ENCODE measurements at places on chromosomes 12 and 14.

GRCh38 chr12:78865516-78865915, 942 bp downstream of the SYT1 start:
- DNase-seq, result no peak

- DNase-seq, result no peak
These were observed 58.8 kb upstream of the LTA4H start for GRCh38 chr12:96094201-96094600.

DNA sequence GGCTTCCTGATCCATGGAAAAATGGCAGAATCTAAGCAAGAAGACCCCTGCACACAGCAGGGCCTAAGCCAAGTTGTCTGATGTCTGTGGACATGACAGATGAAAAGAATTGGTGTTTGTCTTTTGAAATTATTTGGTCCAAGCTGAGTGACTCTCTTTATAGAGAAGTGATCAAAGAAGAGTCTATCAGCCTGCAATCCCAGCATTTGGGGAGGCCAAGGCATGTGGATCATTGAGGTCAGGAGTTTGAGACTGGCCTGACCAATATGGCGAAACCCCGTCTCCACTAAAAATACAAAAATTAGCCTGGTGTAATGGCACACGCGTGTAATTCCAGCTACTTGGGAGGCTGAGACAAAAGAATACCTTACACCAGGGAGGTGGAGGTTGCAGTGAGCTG, 64.8 kb upstream of the TUNAR start:
- DNase-seq, result no peak

DNA sequence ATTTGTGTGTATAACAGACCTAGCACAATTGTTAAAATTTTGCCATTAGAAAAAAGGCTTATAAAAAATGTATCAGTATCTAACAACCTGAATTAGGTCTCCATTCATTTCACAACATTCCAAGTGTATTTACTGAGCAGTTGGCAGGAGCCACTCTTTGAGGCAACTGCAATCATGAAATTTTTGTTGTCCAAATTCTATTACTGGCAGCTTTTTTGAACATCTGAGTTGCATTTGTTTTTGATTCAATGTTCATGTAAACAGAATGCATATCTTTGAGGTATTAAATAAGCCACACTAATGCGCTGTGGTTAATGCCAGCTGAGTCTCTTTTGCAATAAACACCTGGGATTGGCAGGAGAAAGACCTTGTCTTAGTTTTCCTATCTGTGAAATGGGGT, 8.7 kb downstream of the KITLG start:
- DNase-seq, result no peak

DNA sequence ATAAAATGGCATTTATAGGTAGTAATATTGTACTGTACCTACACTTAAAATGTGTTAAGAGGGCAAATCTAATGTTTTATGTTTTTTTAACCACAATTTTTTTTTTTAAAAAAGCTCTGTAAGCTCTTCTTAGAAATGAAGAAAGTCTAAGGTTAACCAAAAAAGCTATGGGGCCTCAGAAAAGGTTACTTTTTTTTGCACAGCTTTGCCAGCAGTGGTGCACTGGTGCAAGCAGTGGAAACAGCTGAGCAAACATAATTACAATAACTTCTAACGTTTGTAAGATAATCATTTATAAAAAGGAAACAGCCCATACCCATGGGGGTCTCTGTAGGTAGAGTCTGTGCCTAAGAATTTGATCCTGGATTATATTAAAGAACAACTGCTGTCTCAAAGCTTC, 85.1 kb upstream of the NID2 start:
- peak; percentile 19 for DNase-seq

GRCh38 chr12:53073881-53074280, 5.3 kb downstream of the SPRYD3 start:
- DNase-seq, result no peak

DNA sequence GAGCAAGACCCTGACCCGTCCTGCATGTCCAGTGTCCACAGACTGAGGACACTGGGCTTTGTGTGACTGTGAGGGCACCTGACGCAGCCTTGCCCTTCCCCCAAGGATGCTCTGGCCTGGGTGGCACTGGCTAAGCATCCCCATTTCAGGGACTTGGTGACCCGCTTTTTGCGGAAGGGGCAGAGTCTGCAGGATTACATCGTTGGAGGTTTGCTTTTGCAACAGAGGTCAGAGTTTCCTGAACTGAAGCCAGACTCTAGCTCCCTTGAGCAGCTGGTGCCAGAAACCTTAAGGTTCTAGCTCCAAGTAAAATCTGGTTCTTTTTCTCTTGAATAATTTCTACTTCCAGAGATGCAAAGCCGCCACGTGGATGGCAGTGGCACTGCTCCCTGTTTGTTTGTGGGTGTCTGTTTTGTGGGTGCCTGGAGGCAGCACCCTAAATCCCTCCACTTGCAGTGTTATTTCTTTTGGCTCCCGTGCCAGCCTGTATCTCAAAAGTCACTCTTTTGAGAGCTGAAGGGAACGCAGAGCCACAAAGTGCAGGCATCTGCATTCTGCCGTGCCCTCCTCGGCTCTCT, 184.7 kb downstream of the TSPAN9 start:
- no peak for DNase-seq

DNA sequence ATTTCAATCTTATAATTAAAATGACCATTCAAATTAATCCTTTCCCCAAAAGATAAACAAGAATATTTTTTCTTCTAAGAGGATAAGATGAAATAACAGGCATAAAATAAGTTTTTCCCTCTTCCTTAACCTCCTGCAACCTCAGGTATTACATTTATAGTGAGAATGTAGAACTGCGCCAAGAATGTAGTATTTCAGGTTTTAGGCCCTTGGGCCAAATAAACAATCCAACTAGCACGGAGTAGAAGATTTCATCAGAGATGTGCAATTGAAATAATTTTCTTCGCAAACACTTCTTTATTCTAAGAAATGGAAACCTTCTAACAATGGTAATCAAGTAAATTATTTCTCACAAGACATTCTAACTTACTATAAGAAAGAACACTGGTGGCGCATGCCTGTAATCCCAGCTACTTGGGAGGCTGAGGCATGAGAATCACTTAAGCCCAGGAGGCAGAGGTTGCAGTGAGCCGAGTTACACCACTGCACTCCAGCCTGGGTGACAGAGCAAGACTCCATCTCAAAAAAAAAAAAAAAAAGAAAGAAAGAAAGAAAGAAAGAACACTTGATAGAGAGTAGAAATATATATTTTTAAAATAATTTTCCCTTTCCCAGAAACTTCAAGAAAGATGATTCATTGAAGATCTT, 100.8 kb downstream of the TAOK3 start:
- DNase-seq, result no peak

- DNase-seq, result no peak
These were observed 24.8 kb downstream of the EPYC start for GRCh38 chr12:90979951-90980350.

GRCh38 chr12:105547786-105548185, 217.3 kb downstream of the C12orf75 start:
- DNase-seq, result no peak

- DNase-seq, result peak; percentile 52
These were observed 1.9 kb upstream of the CLEC2D start for GRCh38 chr12:9667403-9668160.

DNA sequence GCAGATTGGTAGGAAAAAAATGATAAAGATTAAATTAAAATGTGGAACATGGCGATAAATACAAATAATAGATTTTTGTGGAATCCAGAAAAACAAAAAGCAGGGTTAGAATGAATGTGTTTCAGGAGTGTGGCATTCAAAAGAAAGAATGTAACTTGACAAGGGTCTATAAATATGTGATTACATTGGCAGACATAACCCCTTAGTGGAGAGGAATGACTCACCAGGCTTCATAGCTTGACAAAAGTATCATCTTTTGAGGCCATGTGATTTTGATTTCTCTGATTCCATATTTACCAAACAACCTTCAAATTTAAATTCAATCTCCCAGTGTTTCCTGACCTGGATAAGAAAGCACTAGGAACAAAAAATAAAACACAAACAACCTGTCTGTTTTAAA, 24.4 kb upstream of the MGST1 start:
- DNase-seq, result no peak

DNA sequence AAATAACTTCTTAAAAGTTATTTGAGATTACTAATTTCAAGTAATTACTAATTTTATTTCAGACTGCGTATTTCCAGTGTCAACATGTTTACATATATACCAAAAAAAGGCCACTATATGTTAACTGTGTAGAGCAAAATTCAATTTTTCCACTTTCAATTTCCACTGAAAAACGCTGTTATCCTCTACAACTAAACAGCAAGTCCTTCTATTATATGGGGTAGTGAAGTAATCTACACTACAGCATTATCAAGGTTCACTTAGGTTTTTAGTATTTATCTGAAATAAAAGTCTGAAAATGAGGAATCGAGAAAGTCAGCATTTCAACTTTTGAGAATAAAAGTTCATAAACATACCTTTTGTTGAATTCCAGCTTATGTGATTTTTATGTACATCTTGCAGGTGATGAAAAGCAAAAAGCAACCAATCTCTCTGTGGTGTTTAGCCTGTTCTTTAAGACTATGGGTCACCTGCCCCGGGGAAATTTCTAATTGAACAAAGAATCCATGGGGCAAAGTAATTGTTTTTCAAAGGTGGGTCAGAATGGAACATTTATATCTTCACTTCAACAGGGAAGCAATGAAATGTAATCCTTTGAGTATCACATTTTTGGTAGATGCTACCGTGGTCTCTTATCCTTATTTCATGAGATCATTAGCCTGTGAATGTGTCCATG, 3.3 kb downstream of the BTG1 start:
- DNase-seq, result peak; percentile 32

- no peak for DNase-seq
These were observed 253.0 kb downstream of the SNAPC1 start for GRCh38 chr14:62015243-62015642.

DNA sequence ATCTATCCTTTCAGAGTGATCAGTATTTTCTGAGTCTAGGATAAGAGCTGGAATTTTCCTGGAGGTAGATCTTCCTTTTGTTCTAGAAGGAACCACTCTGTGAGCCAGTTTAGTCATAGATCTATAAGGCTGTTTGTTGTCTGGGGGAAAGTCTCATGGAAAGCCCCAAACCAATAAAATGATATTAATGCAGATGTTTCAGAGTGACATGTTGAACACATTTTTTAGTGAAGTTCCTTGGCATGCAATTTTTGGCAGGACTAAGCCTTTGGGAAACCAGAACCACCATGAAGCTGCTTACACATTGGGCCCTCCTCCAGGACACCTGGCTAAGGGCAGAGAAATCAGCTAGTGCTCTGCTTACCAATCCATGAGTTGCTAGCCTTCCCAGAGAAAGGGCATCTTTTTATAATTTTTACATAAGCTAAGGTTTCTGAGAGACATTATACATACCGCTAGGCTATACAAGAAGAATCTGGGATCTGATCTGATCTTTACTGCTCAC, 101.5 kb upstream of the PCED1B start:
- no peak for DNase-seq

DNA sequence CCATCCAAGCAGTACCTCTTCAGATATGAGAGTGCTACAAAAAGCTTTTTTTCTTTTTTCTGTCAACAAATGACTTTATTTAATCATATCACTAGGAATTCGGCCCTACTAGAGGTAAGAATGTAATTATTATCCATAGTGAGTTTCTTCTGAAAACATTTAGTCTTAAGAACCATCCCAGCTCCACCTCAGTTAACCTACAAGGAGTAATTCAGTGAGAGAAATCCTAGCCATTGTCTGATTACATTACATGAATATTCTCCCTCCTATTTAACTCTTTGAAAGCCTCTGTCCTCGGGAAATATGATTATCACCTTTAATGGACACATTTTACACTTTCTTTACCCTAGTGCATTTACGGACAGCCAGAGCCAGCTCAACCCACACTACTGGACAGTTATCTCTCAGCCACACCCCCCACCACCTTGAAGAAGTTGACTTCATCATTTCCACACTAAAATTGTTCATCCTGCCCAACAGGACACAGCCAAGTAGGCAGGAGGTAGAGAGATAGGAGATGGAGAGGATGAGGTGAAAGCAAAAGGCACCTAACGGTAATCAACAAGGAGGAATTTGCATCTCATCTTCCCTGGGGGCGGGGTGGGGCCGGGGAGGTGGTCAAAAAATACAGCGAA, 1.3 kb downstream of the PPFIA2 start:
- DNase-seq, result no peak

DNA sequence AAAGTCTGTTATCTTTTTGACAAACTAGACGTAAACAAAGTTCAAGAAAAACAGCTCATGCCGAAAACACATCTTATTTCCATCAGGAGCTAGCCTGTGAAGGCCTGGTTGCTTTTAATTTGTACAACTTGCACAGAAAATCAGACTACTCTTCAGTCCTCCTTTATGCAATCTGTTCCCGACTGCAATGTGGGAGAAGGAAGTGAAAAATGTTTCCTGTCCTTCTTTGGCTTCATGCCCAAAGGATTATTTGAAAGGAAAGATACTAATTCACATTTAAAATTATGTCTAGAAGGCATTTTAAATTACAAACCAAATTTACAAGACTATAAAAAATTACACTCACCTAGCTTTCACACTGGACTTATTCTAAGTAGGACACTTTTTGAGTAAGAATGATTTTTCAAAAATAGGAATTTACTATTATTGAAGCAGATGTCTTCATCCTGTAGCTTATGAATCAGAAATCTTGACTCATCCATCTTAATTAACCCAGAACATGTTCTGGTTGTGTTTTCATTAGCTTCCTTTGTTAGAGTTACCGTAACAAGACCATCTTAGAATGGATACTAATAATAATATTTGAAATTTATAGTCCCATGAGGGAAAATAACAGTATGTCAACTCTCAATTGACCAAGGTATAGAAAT, 272.6 kb downstream of the PRKD1 start:
- DNase-seq, result no peak

DNA sequence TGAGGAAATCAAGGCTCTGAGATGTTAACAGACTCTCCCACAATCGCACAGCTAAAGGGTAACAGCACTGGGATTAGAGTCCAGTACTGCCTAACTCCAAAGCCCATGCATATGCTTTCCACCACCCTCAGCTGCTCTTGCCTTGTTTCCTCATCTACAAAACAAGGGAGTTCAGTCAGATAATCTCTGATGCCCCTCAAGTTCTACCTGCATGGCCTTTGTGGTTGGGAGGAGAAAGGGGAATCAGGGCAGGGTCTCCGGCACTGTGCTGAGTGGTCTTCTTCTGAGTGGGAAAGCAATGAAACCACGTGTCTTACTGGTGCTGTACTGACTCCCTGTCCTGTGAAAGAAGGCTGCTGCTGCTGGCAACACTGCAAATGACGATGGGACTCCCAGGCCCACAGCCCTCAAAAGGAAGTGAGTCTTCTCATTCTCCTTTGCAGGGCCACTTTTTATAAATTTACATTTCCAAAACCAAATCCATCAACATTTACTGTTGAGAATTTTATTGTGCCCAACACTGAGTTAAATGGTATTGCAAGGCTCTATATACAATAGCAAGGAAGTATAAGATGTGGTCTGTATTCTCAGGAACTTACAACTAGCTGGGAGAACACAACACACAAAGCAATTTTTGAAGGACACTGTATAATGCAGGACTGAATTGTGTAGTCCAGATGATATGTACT, 19.7 kb upstream of the DUSP16 start:
- DNase-seq, result no peak

GRCh38 chr12:46401662-46402061, 29.1 kb upstream of the SLC38A2 start:
- DNase-seq, result no peak

Measured in CD4-positive, alpha-beta T cell treated with Interleukin-2 at 100 ng/mL for 4 hours (primary cell).